ENCODE measurements at places on chromosomes 16 and 17.

GRCh38 chr17:751269-752001, 629 bp downstream of the GEMIN4 start:
- DNase-seq, result no peak

GRCh38 chr17:81727324-81728031, 15.4 kb downstream of the SLC25A10 start:
- DNase-seq, result no peak

DNA sequence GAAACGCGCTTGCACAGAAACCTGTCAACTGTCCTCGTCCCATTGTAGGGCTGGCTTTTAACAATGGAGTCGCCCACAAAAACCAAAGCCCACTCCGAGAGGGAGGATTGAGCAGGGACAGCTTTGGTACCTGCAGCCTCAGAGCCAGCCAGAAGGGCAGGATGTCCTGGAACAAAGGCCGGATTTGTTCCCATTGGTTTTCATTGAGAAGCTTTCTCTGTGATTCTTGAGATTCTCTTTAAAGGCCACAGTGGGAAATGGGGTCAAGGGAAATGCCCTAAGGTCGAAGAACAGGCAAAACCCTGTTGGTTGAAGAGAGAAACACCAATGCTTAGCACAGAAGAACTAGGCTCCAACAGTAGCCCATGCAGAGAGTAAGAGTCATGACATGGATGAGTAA, 65.4 kb downstream of the C16orf78 start:
- no peak for DNase-seq

- no peak for DNase-seq
Measured at GRCh38 chr17:35021520-35022380, 41.4 kb downstream of the LIG3 start.

DNA sequence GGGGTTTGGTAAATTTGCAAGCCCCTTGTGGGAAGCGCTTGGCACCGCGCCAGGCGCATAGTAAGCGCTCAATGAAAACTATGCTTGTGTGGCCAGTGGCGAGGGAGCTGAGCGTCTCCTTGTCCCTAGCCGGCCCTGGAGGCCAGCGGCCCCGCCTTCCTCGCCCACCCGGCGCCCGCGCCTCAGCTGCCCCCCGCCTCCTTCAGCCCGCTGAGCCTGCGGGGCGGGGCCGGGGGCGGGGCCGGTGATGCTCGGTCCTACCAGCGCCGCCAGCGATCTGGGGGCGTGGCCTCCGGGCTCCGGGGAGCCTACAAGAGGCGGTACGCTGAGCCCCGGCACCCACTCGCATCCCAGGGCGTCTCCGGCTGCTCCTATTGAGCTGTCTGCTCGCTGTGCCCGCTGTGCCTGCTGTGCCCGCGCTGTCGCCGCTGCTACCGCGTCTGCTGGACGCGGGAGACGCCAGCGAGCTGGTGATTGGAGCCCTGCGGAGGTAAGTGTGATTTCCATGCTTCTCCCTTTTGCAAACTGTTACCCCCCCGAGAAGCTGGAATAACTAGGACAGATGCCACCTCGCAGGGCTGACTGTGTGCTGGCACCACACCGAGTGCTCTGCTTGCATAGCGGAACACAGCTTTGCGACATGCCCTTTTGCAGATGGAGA, at the start of gene CRISPLD2:
CRISPLD2 (plus strand) TSS at position 342 of the 661 bp plus-strand sequence. CDS start 18,511 bp downstream, outside the sequence.
- peak; percentile 78 for DNase-seq
